ENCODE measurements at places on chromosomes 5 and 9.

DNA sequence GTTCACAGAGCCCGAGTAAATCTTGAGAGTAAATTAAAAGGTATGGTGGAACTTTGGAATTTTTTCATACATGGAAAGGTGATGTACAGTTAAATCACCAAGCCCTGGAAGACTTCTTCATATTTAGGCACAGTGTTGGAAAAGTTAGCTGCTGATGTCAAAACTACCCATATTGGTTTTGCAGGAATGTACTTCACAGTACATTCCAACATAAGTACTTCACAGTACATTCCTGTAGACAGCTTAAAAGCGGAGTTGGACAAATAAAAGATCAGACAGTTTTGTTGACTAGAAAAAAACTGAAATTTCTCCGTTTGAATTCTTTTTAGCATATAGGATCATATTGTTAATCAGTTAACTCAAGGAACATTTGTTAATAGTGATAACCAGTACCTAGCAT lies 1.8 kb downstream of the RANBP17 start:
- DNase-seq: no peak

DNA sequence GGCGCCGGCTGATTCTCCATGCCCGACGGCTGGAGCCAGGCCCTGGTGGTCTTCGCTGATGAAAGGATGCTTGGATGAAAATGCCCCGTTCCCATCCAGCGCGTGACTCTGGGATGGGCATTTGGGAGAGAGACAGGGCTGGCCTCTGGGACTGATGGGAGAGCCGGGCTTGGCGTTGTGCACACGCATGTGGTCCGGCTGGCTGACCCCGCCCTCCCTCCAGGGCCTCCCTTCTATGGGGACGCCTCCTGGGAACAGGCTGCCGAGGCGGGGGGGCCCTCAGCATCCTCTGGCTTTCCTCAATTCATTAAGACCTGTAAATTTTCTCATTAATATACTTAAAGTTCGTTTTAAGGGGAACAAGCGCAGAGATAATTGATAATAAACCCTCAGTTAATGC lies 36.8 kb downstream of the UNC5A start:
- no peak for DNase-seq

DNA sequence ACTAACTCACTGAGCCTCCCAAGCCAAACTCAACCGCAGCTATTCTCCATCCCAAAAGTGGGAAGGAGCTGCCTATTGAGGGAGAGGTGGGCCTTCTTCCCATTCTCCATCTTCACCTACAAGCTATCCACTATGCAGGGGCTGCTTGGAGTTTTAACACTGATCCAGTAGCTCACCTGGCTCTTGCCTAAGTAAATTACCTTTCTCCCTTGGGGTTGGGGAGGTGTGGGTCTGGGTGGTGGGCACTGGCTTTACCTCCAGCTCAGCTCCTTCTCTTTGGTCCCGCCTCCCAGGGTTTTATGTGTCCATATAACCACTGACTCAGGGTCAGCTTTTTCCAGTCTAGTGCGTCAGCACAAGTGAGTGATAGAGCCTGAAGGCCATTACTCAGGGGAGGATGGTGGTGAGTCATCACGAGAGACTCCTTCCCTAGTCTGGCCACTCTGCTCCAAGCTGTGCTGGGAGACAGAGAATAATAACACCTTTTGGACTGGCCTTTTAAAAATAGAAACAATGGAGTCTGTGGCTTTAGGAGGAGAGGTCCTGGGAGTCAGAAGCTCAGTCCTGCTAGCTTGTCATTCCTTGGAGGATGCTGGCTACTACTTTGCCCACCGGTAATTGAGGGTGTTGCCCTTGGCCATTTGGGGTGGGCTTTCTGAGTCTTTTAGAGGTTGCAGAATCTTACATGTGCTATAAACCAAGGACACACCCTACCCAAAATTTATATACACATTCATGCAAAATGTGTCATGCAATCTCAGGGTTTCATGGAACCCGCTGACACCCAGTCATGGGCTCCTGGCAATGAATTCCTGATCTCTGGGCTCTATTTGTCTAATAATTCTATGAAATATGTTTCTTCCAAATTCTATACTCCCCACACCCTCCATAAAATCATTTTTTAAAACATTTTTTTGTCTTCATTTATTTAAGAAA lies 35.6 kb upstream of the ATP6V1G1 start:
- no peak for DNase-seq

GRCh38 chr9:114433086-114433485 lies 45.3 kb upstream of the AKNA start:
- DNase-seq: no peak

GRCh38 chr5:126531543-126532120 lies 63.4 kb downstream of the ALDH7A1 start:
- DNase-seq: no peak

DNA sequence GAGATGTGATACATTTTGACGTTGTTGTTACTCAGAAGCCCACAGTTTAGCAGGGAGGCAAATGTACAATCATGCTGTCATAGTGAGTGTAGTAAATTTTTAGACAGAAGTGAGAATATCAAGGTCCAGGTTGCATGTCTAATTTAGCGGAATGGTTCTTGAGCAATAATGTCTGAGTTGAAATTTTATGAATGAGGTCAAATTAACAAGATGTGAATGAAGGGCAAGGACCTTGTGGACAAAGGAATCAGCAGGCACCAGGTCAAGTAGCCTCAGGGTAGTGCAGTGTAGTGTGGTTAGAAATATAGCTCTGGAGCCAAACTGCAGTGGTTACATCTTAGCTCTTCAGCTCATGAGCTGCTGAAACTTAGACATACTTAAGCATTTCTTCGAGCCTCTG lies 36.2 kb downstream of the TNFSF8 start:
- DNase-seq: no peak

DNA sequence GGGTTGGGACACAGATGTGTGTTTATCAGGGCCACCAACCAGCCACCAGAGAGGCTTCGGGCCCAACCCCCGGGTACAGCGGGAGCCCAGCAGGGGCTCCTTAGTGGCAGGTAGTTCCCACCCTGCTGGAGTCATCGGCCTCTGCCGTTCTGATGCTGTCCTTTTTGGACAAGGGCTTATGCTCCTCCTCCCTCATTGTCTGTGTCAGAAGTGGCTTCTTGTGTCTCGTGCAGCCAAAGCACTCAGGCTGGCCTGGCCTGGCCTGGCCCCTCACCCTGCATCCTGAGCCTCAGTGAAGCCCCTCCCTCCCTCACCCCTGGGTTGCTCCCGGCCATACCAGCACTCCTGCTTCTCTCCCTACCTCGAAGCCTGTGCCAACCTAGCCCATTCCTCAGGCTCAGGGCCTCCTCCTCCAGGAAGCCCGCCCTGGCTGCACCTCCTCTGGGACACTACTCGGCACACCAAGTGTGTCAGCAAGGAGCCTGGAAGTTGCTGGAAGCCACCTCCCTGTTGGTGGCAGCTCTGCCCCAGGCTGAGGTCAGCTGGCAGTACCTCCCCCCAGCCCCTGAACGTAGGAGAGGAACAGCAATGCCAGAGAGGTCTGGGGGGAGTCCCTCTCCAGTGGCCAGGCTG lies 4.1 kb upstream of the UBAC1 start:
- DNase-seq: no peak

- no peak for DNase-seq
Measured at GRCh38 chr9:118829334-118829733, 539.9 kb downstream of the BRINP1 start.

- no peak for DNase-seq
Measured at GRCh38 chr5:41433552-41434181, 76.7 kb downstream of the PLCXD3 start.

DNA sequence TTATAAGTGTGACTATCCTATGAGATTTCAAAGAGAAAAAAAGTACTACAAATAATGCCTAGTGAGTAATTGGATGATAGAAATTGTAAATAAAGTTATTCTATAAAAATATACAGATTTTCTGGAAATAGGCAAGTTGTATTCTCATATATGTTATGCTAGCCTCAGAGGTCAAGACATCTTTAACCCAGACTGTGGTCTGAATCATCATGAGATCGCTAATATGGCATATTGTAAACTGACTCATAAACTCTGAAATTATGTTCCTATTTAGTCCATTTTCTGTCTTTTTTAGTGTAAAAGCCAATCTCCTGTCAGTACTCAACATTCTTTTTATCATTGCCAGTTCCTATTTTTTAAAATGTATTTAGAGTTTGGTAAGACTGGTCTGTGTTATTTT lies 14.2 kb downstream of the LOX start:
- no peak for DNase-seq

GRCh38 chr9:33467526-33467925 lies 6.2 kb downstream of the NOL6 start:
- DNase-seq: no peak

- no peak for DNase-seq
Measured at GRCh38 chr5:113548396-113548795, 34.9 kb downstream of the YTHDC2 start.

- DNase-seq: no peak
Measured at GRCh38 chr5:132104556-132104955, 31.0 kb downstream of the CSF2 start.

DNA sequence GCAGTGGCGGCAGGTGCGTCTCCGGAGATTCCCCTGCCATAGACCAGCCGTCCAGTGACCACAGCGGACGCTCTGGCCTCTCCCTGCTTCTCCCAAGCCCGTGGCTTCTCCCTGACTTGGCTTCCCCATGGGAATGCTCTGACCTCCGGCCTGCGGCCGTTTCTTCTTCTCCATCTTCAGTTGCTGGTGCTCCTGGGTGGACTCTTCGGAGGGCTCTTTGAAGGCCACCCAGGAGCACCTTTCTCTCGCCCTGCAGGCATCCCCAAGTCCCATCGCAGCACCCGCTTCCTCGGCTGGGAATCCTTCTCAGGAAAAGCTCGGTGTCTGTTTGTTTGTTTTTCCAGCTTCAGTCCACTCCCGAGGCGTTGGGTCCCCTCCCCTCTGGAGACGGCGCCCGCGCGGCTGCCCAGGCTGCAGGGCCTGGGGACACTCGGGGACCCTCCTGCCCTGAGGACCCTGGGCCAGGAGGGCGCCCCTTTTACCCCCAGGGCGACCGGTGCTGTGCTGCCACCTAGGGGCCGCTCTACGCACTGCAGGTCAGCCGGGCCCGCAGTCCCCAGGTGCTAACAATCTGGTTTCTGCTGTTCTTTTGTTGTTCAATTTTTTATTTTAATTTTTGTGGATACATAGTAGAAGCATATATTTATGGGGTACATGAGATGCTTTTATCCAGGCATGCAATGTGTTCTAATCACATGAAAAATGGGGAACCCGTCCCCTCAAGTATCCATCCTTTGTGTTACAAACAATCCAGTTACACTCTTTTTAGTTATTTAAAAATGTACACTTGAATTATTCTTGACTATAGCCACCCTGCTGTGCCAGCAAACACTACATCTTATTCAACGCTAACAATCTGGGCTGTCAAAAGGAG lies 197.9 kb upstream of the ADAMTS16 start:
- no peak for DNase-seq

GRCh38 chr9:125447202-125447802 lies 185.7 kb downstream of the GAPVD1 start:
- no peak for DNase-seq

- no peak for DNase-seq
Measured at GRCh38 chr5:78416677-78417425, 56.4 kb downstream of the SCAMP1 start.

- no peak for DNase-seq
Measured at GRCh38 chr5:33367416-33367815, 73.3 kb upstream of the TARS1 start.

- no peak for DNase-seq
Measured at GRCh38 chr5:141769671-141770070, 87.6 kb upstream of the ARAP3 start.

DNA sequence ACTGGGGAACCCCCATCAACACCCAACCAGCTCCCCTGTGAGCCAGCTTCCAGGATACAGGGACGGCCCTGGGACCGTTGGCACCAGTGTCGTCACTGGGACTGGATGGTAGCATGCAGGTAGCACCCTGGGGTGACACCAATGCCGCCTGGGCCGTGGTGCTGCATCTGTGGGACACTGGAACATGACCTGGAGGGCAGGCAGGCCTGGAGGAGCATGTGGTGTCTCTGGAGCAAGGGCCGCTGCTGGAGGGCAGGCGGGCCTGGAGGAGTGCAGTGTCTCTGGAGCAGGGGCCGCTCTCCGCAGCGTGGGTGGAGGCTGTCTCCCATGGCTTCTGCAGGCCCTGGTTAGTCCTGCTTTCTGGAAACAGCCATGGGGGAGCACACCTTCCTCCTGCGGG lies 13.1 kb downstream of the LPCAT1 start:
- no peak for DNase-seq

DNA sequence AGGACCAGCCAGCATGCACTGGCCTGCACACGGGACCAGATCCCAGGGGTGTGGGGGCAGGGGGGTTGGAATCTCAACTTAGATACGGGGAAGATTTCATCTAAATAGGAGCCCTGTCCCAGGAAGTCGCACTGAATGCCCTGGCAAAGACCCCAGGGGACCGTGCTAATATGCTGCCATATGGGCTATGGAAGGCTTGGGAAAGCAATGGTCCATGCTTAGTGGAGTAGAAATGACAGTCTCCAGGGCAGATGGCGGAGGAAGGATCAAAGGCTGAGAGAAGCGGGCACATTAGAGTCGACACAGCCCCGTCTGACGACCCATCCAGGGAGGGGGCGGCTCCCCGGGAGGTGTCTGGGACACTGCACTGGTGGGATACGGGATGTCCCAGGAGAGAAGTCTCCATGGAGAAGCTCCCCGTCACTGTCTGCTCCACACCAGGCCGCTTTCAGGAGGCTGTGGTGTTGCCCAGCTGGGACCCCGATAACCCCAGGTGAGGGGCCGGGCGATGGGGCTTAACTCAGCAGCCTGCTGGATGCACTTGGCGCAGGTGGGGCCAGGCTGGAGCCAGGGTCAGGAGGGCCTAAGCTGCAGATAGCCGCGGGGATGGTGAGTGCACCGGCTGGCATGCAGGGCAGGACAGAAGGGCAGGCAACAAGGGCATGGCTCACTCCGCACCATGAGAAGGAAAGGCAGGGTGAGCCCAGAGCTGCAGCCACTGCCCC lies 377.7 kb upstream of the IRX1 start:
- no peak for DNase-seq

DNA sequence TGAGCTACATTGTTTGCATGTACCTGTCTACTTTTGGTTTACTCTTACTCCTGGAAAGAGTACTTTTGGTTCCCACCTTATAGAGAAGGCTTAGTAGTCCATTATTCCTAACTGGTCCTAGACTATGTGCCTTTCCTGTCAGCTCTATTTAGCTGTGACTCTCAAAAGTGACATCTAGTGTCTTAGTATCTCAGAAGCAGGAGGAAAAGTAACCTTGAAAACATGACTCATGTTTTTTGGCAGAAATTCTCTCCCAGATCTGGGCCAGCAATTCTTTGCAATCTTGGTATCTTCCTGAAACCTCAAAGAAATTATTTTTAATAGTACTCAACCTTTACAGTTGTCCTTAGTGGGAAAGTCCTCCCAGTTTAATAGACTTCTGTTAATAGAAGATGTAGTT lies 691.7 kb upstream of the SEMA6A start:
- no peak for DNase-seq
